ENCODE measurements at places on chromosomes 13 and 19.
A peak's percentile ranks its signal among the peaks of the same experiment; 100 is the strongest.

DNA sequence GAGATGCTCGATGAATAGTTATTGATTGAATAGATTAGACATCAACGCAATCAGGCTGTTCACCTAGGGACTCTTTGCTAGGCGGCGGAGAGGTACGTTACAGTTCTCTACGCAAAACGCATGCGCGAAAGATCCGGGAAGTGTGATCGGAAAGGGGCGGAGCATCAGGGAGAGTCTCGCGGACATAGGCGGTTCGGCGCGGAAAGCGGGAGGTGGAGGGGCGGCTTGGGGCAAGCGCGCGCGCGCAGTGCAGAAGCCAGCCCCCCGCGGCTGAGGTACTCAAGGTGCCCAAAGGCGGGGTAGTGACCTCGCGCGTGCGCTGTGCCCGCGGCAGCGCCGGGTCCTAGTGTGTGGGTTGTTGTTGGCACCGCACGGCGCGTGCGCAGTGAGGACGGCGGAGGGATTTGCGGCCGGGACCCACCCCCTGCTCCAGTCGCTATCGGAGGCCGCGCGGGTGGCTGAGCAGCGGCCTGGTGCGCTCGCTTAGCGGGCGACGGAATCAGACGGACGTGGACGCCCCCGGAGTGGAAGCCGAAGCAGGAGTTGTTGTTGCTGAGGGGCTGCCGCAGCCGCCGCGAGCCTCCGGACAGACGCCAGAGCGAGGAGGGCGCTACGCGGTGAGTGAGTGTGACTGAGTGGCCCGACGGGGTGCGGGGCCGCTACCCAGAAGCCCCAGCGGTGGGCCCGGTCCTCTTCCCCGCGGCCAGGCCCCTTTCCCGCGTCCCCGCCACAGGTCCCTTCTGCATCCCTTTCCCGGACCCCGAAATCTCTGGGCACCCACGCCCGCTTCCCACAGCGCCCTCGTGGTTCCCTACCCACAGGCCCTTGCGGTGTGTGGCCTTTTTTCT is at the start of gene SNRNP70:
Gene SNRNP70 (plus strand): TSS at position 432 of the 848 bp plus-strand sequence. CDS start 964 bp downstream, outside the sequence.
- DNase-seq, result peak; percentile 99

DNA sequence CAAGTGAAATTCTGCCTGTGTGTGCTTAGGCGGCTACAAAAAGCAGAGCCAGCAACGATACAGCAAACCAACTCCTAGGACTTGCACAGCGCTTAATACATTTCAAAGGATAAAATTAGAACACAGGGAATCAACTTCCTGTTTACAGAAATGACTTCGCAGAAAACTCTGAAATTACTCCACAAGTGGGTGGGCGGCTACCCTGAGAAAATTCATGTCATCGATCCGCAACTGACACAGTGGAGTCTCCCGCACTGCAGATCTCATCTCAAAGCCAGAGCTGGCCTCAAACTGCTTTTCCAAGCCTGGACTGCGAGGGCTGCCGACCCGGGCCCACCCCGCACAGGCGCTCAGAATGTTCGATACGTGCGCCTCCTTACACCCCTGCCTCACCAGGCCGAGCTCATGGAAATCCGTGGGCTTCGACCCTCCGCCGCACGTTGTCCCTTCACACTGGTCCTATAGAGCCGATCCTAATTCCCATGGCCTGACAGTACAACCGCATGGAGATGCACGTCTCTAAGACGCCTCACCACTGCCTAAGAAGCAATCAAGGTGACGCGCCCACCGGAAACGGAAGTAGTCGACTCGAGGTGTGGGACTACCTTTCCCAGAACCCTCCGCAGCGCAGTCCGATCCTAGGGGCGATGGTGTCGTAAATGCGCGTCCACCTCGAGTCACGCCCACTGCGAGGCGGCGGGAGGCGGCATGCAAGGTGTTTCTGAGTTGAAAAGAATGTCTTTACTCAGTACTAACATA is at the start of gene ZNF229:
Gene ZNF229 (minus strand): TSS at position 557 of the 759 bp plus-strand sequence. CDS start 5,625 bp downstream, outside the sequence.
- DNase-seq, result peak; percentile 97

- DNase-seq, result no peak
Measured at GRCh38 chr13:106096661-106097092, 438.8 kb downstream of the EFNB2 start.

DNA sequence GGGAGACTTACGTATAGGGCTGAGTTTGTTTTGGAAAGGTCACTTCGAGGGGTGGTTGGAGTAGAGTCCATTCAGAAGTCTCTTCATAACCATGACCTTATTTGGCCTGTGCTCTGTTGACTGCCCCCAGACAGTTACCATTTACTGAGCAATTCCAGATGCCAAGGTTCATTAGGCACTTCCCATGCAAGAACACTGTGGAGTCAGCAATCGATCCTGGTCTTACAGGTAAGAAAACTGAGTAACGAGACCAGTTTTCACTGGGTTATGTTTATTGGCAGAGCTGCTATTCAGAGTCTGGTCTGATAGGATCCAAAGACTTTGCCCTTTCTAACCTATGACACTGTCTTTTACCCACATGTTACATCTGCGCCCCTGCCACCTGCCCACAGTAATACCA is 134.7 kb downstream of the MTUS2 start:
- DNase-seq, result no peak

GRCh38 chr13:43988302-43988701 is 108.6 kb downstream of the LACC1 start:
- DNase-seq, result no peak
